ENCODE measurements at places on chromosomes 7 and 10.

DNA sequence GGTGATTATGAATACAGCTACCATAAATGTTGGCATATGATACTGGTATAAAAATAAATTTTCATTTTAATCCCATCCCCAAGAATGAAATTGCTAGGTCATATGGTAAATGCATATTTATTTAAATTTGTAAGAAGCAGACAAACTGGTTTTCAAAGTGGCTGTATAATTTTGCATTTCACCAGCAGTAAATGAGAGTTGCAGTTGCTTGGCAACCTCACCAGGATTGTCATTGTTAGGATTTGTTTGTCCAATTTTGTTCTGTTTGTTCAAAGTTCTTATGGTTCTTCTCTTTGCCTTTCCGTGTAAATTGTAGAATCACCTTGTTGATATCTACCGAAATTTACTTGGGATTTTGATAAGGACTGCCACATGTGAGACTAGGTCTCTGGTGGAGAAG lies 237.4 kb downstream of the OTUD1 start:
- no peak for DNase-seq

- no peak for DNase-seq
These were observed 11.4 kb downstream of the BLNK start for GRCh38 chr10:96260014-96260413.

DNA sequence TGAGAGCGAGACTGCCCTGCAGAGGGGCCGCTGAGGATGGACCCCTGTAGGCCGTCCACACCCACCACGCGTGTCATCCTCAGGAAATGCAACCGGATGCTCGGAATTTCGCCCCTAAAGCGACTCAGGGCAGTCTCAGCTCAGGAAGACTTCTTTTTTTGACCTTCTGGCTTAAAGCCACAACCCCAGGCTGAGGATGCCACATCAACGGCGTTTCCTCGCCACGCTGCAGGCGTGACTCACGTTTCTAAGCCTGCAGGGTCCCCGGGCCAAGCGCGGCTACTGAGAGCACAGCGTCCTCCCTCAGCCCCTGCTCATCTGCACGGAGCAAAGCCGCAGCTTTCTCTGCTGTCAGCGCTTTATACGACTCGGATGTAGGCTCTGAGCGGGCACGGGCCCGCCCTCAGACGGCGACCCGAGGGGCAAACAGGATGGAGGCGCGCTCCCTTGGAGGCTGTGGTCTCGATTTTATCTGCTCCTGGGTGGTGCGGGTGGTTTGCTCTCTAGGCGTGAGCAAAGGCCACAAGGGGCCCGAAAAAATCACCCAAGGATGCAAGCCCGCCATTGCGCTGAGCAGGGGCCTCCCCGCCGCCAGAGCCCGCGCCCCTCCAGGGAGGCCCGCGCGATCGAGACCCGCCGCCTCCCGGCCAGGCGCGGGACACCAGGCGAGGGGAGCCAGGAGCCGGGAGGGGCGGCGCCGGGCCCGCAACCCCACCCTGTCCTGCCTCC lies 726 bp upstream of the INSIG1 start:
- DNase-seq: peak; percentile 88

DNA sequence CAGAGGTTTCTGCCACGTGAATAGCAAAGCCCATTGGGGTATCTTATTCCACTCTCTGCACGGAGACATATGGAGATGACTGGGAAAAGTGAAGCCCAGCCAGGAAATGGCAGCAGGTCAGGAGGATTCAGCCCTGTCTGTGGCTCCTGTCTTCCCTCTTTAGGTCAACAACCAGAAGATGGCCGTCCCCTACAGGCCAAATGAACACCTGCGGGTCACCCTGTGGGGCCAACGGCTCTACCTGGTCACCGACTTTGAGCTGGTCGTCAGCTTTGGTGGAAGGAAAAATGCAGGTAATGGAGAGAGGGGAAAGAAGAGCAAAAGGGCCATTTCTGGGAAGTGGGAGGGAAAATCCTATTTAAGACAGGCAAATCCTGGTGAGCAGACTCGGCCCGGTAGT lies 38.3 kb downstream of the EPHB4 start:
- DNase-seq: no peak

- DNase-seq: no peak
These were observed 19.2 kb upstream of the ZPBP start for GRCh38 chr7:50112250-50112649.

GRCh38 chr7:75946207-75946855 lies 31.4 kb downstream of the POR start:
- DNase-seq: no peak

GRCh38 chr7:114062810-114063209 lies 144.0 kb upstream of the PPP1R3A start:
- no peak for DNase-seq

- DNase-seq: no peak
These were observed 93.6 kb downstream of the LRMDA start for GRCh38 chr10:75525067-75525466.

DNA sequence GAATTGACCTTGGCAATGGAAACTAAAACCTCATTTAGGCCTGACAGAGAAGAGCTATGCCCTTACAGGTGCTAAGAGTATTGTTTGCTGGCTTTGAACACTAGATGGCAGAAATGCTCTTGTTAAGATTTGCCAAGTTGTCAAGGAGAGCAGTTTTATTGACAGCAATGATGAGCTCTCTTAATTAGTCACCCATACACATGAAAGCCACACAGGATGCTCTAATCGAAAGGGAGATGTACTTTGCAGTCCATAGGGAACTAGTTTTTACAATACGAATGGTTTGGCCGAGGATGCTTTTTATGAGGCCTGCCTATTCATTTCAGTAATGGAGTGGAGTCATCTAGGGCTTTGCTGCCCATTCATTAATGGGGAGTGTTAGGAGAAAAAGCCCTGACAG lies 45.4 kb upstream of the MBL2 start:
- DNase-seq: no peak

GRCh38 chr10:132450466-132450824 lies 53.4 kb downstream of the PWWP2B start:
- no peak for DNase-seq

- DNase-seq: no peak
These were observed 582.3 kb upstream of the CNTNAP2 start for GRCh38 chr7:145534301-145534700.

DNA sequence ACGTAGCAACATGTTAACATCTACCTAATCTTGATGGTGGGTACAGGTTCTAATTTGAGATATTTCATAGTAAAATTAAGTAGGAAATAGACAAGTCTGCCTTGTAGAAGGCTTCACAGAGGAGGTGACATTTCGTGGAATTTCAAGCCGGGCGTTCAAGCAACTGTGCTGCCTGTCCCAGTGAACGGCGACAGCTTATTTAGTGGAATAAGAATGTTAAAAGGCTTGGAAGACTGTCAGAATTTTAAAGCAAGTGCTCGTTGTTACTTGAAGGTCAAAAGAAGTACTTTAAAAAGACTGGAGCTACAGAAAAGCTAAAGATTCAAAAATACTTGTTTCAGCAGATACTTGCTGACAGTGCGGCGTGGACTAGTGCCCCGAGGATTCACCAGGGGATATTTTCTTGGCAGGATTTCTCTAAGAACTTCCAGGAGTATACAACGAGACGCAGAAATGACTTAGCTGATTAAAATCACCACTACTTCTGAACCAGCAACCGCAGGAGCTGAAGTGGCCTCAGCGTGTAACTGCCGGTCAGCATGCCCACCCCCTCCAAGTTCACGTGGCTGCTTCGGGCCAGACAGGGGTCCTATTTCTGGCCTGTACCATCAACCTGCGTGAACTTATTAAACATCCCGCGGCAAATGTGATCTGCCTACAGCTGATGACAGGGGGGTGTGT lies 46.5 kb downstream of the CTBP2 start:
- DNase-seq: no peak

GRCh38 chr7:15647309-15647708 lies 39.2 kb downstream of the MEOX2 start:
- no peak for DNase-seq

DNA sequence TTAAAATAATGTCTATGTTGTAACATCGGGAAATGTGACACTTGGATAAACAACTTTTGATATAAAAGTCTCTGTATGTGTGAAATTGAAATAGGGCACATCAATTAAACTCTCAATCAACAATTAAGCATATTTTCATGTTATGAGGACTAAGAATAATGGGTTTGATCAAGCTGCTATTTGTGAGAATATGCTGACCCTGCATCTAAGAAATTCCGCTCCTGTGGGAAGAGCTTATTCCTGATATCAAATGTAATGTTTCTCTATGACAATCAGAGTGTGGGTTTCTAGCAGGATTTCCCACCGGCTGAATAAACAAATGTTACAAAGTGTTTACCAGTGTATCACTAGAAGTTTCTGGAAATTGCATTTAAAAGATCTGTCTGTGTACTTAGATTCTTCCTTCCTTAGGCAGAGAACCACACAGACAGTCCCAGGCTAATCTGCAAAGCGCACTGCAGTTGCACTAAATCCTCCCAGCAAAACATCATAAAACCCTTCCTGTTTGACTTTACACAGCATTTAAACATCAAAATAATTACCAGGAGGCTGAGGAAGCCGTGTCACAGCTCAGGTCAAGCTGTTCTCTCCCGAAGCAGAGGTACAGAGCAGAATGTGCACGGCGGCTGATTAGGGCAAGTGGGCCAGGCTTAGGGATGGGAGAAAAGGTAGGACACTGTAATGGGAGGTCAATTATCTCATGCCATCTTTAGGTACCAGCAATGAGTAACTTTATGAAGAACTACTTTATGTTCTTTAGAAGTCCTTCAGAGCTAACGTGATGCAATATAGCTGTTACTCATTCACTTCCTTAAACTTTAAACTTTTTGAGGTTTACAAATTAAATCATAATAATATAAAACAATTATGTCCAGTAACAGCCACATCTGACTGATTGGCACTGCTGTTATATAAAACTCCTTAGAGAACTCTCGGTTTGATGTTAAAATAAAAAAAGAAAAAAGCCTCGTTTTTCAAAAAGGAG lies 109.1 kb upstream of the CTTNBP2 start:
- DNase-seq: no peak

GRCh38 chr10:30028006-30028737 lies 31.2 kb downstream of the JCAD start:
- DNase-seq: no peak

GRCh38 chr10:113442336-113442735 lies 110.5 kb upstream of the HABP2 start:
- DNase-seq: no peak

DNA sequence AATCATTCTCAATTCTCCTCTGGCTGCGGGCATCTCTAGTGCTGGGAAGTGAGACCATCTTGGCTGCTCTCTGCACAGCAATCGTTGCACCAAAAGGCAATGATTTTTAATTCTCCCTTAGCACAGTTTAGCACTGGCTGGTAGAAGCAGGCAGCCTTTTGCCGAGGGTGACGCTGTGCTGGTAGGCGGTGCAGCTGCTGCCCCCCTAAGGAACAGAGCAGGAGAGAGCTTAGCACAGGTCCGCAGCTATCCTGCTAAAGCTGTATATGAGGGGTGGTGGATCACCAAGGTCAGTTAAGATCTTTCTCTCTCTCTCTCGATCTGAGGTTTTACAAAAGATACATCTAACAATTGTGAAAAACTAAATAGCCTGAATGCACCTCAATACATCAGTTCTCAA lies 390.1 kb downstream of the GATA3 start:
- peak; percentile 23 for DNase-seq

DNA sequence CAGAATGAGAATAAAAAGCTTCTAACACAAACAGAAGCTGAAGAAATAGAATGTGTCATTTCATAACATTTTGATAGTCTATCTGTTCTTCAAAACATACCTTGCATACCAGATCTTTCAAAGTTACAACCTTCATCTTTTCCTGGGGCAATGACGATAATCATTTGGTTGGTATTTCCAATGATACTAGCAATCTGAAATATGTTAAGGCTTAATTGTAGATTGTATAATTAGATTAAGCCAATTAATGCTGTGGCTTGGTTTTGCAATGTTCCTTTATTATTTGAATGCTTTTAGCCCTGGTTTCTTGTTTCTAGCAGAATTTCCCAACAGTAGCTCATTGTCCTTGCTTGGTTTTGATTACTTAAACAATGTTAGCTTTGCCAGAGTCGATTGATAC lies 84.6 kb downstream of the CABCOCO1 start:
- no peak for DNase-seq

All from stimulated activated CD4-positive, alpha-beta T cell treated with anti-CD3 and anti-CD28 coated beads, Interleukin-4, amount 100 ng/mL, for 4 hours (primary cell).